ENCODE measurements at places on chromosomes 1 and 21.
A peak's percentile ranks its signal among the peaks of the same experiment; 100 is the strongest.

DNA sequence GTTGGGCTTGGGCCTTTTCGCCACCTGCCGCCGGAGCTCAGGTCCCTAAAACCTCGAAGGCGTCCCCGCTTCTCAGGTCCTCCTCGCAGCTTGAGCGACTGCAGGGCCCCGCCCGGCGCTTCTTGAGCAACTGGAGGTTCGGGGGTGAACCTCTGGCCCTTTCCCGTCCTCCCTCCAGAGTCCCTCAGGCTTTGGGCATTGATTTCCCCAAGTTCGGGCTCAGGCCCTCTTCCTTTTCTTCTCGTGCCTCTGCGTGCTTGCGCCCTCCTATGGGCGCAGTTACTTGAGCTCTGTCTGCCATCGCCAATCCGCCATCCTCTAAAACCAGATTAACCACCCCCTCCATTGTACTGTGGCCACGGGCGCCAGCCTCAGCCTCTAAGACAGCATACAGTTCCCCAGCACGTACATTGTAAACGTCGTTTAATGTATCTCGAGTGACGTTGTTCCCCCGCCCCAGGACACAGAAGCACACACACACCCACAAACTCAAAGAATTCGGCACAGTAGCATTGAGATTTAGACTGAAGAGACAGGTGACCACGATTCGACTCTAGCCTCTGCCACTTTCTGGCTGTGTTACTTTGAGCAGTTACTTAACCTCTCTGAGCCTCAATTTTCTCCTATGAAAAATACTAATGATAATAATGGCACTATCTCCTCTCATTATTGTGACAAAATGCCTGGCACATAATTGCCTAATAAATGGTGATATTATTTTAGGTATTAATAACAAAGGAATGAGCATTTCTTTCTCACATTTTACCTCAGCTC, 22.6 kb downstream of the BTG2 start:
- DNase-seq, result peak; percentile 48

GRCh38 chr1:46302641-46303037, 777 bp downstream of the LRRC41 start:
- peak; percentile 33 for DNase-seq

GRCh38 chr1:156860628-156861423, at the start of gene NTRK1:
Gene NTRK1, plus strand, starts transcription at chr1:156860865. Its CDS starts 70 bp downstream, at chr1:156860935.
- DNase-seq, result no peak

DNA sequence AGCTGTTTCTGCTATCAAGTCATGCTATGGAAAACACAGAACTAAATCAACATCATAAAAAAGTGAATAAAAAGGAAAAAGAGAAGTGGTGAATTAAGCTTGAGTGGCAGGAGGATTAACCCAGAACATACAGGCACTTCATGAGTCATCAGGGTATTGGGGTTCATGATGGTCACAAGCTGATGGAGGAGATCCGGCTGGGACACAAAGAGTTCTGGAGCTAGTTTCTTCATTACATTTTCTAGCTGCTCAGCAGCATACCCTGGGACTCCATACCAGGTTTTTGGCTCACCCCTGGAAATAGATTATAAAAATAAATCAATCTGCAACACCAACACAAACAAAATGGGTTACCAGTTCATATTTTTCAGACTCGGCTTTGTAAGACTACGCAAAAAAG, 42.5 kb upstream of the SYT2 start:
- DNase-seq, result no peak

- DNase-seq, result peak; percentile 64
Observed at GRCh38 chr1:231748760-231749415, 122.3 kb downstream of the DISC1 start.

DNA sequence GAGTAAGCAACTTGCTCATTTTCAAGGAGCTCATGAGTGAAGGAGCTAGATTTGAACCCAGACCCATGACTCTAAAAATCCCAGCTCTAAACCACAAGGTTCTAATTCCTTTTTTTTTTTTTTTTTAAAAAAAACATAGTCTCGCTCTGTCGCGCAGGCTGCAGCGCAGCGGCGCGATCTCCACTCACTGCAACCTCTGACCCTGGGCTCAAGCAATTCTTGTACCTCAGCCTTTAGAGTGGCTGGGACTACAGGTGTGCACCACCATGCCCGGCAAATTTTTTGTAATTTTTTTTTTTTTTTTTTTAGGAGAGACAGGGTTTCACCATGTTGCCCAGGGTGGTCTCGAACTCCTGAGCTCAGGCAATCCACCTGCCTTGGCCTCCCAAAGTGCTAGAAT, 13.8 kb downstream of the SRSF4 start:
- DNase-seq, result no peak

DNA sequence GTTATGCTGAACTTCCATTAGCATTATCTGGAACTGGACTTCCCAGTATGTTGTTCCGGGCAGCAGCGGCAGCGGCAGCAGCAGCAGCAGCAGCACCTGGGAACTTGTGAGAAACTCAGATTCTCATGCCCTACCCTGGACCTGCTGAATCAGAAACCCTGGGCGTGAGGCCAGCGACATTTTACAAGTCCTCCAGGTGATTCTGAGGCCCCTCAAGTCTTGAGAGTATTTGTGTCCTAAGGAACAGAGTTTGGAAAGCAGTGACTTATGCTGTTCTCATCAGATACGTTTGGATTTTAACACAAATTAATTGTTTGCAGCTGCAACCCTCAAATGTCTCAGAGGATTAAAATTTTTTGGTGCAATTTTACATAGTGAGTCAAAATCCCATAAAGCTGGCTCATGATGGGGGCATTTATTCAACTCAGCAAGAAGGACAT, 157.2 kb upstream of the KAZN start:
- peak; percentile 6 for DNase-seq

DNA sequence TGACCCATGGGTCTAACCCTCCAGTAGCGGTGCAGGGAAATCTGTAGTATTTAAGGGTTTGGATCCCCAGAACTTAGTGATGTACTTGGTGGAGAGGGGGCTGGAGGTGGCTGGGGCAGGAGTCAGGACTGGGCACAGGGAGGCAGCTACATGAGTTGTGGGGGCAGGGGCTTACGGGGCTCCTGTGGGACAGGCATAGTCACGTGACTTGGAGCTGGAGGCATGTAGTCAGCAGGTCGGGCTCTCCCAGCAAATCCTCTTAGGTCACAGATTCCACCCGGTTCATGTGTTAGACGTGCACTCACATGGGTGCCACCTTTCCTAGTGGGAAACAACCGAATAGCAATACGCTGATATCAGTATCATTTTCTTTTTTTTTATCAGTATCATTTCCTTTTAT, 112.1 kb downstream of the PCP4 start:
- no peak for DNase-seq

DNA sequence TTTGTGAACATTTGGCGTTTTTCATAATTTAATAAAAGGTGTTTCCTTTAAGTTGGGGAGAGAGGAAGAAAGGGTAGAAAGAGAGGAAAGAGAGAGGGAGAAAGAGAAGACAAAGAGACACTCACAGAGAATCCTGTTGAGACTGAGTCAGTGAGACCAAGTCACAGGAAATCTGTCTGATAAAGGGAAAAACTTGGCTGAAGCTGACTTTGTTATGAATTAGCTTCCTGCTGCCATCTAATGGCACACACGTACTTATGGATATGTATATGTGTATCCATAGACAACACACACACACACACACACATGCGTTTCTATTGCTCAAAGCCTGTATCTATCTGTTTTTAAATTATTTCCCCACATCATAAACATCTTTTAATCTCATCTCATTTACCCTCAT, 42.5 kb upstream of the DISC1 start:
- DNase-seq, result peak; percentile 91

- DNase-seq, result no peak
Observed at GRCh38 chr1:207910591-207911354, at the start of gene CD34. Gene CD34, minus strand, starts transcription at chr1:207911125. Its CDS starts 45 bp downstream, at chr1:207911080.

DNA sequence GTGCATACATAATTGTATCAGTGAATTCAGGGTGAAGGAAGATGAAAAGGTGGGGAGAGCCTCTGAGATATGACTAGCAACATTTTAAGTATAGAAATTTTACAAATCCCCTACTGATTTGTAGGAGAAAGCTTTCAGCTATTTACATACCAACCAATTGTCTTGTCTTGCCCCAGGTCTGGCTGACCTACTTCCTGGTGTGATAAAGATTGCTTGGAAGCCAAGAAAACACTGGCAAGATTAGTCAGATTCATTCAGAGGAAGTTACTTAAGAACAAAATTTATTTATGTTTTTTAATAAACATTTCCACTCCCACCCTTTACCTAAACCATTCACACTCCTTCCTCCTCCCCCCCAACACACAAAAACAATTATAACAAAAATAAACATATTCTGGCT, 17.5 kb downstream of the PTGS2 start:
- DNase-seq, result peak; percentile 75

- peak; percentile 90 for DNase-seq
Observed at GRCh38 chr1:32761253-32761877, 55.8 kb downstream of the YARS1 start.

- DNase-seq, result no peak
Observed at GRCh38 chr1:42189931-42190853, 25.6 kb upstream of the GUCA2A start.

- DNase-seq, result no peak
Observed at GRCh38 chr21:39580744-39581143, 32.0 kb upstream of the B3GALT5 start.

- no peak for DNase-seq
Observed at GRCh38 chr1:148354913-148355308, 128.2 kb downstream of the PPIAL4G start.

DNA sequence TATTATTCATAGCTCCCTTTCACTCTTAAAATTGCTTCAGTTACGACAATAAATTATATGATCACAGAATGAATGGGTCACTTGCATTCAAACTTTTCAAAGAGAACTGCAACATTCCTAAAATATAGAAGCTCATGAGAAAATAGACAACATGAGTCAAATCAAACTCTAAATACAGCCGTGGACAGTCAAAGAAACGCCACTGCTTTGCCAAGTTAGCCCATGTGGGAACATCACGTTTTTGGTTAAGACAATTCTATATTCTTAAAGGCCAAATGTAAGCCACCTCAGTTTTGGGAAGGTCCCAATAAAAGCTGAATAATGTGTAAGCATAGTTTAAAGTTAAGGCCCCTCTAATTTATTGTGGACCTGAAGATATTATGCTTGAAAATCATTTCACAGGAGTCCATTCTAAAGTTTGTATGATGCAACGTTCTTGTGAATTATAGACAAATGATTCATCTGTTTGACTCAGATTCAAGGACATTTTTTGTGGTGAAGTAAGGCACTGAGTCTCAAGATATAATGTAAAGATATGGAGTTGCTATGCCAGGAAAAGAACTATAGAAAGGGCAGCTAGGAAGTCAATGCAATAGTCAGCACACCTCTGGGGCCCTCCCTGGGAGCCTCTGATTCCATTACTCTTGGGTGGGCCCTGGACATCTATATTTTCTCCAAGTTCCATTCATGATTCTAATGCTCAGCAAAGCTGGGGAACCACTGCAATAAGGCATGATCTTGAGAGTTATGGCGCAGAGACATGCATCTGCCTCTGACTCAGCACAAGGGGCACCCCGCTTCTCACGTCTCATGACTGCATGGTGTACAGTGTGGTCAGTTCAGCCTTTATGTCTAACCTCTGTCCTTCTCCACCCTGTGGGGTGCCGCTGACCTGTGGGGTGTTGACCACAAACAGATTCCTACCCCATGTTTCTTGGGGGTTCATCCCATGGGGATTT, 33.9 kb downstream of the ETS2 start:
- peak; percentile 99 for DNase-seq

GRCh38 chr1:117106478-117106877, 15.1 kb downstream of the TRIM45 start:
- DNase-seq, result peak; percentile 30

- no peak for DNase-seq
Observed at GRCh38 chr1:117401761-117402160, 34.5 kb downstream of the MAN1A2 start.

- DNase-seq, result no peak
Observed at GRCh38 chr1:11924334-11925195, 1.7 kb downstream of the KIAA2013 start.

DNA sequence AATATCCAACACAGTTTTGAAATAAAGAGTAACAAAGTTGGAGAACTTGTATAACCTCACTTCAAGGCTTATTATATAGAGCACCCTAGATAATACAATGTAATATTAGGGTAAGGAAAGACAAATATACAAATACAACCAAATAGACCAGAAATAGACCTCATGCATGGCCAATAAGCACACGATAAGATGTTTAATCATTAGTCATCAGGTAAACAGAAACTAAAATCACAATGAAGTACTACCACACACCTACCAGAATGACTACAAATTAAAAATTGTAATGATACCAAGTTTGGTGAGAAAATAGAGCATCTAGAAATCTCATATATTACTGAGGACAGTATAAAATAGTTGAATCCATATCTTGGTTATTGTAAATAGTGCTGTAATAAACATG, 20.3 kb upstream of the CTTNBP2NL start:
- DNase-seq, result no peak

GRCh38 chr1:84103197-84103992, 40.7 kb upstream of the PRKACB start:
- DNase-seq, result peak; percentile 95

DNA sequence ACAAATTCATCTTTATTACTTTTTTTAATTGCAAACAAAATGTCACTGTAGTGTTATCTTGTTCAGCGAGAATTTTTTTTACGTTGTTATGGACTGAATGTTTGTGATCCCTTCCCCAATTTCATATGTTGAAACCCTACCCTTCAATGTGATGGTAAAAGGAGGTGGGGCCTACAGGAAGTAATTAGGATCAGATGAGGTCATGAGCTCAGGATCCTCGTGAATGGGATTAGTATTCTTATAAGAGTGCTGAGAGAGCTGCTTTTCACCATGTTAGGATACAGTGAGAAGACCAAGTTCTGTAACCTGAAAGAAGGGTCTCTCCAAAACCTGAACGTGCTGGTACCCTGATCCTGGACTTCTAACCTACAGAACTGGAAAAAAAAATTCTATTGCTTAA, 646.0 kb upstream of the TMPRSS15 start:
- no peak for DNase-seq

DNA sequence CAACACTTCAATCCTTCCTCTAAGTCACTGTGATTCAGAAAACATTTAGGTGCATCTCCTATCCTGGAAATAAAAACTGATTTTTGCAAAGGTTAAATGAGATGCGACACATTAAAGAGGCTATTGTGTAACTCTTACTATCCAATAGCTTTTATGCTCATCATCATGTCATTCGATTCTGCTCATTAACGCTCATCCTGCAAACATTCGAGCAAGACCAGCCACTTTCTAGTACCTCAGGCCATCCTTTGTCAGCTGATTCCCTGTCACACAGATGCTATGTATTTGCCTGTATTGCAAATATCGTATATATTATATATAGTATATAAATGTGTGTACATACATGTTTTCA, 131.6 kb downstream of the TLR5 start:
- DNase-seq, result no peak

Measured in choroid plexus epithelial cell (primary cell).